ENCODE measurements at places on chromosomes 1 and 21.

DNA sequence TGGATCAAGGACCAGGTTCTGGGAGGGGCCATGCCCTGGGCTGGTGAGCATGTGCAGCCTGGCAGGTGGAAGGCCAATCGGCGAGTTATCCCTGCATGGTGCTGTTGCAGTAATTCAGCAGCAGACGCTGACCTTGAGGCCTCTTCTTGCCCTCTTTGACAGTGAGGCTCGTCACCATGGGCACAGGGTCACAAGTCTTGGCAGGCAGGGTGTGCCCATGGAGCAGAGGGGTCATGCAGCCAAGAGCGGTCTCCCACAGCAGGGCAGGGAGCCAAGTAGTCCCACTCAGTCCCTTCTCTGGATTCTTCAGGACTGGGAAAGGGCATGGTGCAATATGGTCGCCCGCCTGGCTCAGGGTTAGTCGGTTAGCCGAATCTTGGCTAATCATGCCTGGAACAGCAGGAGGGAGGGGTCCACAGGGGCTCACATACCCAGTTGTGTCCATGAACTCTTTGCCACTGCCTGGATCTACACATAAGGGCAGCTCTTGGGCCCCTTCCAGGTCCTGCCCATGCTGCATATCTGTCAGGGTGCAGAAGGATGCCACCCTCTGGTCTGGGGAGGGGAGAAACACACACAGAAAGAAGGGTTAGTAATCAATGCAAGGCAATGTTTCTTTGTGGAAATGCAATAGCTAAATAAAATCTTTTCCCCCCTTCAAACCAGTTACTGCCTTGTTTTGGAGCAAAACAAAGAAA, 226.8 kb downstream of the SIPA1L2 start:
- DNase-seq, result no peak

GRCh38 chr1:245802941-245803665, 648.3 kb downstream of the KIF26B start:
- no peak for DNase-seq

GRCh38 chr1:75067975-75068374, 66.2 kb upstream of the LHX8 start:
- DNase-seq, result no peak

DNA sequence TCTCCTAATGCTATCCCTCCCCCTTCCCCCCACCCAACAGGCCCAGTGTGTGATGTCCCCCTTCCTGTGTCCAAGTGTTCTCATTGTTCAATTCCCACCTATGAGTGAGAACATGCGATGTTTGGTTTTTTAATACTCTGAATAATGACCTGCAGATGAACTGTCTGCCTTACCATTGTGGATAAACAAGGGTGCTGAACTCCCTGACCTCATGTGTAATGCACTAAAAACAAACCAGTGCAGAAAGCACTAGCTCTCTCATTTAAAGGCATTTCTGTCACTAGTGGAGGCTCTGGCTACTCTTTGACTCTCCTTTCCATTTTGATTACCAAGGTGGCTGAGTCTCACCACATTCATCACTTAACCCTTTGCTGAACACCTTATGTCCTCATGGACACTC, 23.1 kb upstream of the TRAF3IP3 start:
- no peak for DNase-seq

Data from ELF-1 (cell line).